ENCODE measurements at places on chromosomes 7 and 10.

DNA sequence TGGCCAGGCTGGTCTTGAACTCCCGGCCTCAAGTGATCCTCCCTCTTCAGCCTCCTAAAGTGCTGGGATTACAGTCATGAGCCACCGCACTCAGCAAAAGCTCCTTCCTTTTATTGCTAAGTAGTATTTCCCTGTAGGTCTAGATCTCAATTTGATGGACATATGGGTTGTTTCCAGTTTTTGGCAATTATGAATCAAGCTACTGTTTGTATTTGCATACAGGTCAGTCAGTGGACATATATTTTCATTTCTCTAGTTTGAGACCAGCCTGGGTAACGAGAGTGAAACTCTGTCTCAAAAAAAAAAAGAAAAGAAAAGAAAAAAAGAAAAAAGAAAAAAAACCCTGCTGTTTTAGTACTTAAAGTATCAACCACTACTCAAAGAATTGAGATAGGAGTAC, 6.4 kb upstream of the PRKRIP1 start:
- no peak overlapping the region for H3K27ac ChIP-seq
- no peak overlapping the region for H3K4me3 ChIP-seq
- no peak for DNase-seq
- H3K4me1 ChIP-seq, result peaks cover 6% of the 10 kb centered on the region
- no peaks in the 10 kb centered on the region for H3K27me3 ChIP-seq
- no peaks in the 10 kb centered on the region for H3K36me3 ChIP-seq

DNA sequence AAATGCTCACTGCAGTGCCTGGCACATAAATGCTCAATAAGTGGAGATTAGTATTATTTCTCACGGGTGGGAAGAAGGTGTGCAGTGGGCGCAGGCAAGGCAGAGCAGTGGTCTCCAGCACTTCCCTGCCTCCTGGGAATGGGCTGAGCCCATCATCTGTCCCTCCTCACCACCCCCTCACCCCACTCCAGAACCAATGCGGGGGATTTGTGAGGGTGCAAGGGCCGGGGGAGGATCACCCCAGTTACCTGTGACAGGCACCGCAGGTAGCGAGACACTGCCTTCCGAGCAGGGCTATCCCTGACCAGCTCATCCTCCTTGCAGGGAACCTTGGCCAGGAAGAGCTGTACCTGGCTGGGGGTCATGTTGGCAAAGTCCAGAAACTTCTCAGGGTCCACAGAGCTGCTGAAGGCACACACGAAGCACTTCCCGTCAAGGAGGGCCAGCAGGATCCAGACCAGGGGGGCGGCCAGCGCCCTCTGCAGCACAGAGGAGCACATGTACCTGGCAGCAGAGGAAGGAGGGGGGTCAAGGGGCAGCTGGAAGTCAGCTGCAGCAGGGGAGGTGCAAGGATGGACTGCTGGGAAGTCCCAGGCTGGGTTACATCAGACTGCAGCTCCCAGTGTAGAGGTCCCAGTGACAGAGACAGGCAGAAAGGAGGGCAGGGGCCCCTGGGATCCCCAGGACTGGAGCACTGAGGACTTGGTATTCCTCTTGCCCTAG, 2.8 kb downstream of the CALHM3 start:
- no peaks in the 10 kb centered on the region for H3K27me3 ChIP-seq
- DNase-seq, result no peak
- H3K27ac ChIP-seq, result no peak overlapping the region
- H3K36me3 ChIP-seq, result no peaks in the 10 kb centered on the region
- no peak overlapping the region for H3K4me3 ChIP-seq

- H3K4me3 ChIP-seq, result peak within 1 kb of the TSS; percentile 94
- no peak for DNase-seq
- no peaks in the 10 kb centered on the region for H3K36me3 ChIP-seq
- H3K27ac ChIP-seq, result peak within 1 kb of the TSS; percentile 82
Measured at GRCh38 chr10:116742367-116743265, at the start of gene HSPA12A. Gene HSPA12A (minus strand): TSS chr10:116742566. CDS start chr10:116742469, 97 bp downstream.

- H3K27me3 ChIP-seq, result no peaks in the 10 kb centered on the region
- no peaks in the 10 kb centered on the region for H3K36me3 ChIP-seq
- no peak for DNase-seq
- no peaks in the 10 kb centered on the region for H3K4me1 ChIP-seq
- no peak overlapping the region for H3K27ac ChIP-seq
Measured at GRCh38 chr7:46152696-46153095, 231.6 kb upstream of the IGFBP3 start.

DNA sequence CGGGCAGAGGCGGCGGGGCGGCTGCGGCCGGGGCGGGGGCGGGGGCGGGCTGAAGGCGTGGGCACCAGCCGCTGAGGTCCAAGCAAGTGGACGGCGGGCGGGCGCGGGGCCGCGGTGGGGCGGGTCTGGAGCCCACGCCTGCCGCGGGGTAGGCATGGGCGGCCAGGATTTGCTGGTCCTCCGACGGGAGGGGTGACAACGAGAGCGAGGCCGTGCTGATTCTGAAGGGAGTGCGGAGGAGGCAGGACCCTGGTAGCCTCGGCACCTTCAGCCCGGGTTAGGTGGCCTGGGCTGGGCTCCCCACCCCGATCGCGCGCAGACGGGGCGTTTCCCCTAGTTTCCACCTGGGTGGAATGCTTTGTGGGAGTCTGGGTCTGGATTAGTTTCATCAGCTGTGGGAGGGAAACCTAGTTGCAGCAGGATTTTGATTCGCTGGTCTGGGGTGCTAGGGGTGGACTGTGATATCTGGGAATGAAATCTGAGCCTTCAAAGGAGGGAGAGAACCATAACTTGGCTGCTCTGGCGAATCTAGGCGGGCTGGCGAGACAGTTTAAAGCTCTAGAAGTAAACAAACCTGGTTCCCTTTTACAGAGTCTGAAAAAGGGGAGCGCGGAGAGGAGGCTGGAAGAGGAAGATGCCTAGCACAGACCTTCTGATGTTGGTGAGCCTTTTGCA, 609 bp downstream of the SGPL1 start:
- peak overlapping the region; percentile 96 for H3K27ac ChIP-seq
- peaks cover 25% of the 10 kb centered on the region for H3K4me1 ChIP-seq
- no peak for DNase-seq

DNA sequence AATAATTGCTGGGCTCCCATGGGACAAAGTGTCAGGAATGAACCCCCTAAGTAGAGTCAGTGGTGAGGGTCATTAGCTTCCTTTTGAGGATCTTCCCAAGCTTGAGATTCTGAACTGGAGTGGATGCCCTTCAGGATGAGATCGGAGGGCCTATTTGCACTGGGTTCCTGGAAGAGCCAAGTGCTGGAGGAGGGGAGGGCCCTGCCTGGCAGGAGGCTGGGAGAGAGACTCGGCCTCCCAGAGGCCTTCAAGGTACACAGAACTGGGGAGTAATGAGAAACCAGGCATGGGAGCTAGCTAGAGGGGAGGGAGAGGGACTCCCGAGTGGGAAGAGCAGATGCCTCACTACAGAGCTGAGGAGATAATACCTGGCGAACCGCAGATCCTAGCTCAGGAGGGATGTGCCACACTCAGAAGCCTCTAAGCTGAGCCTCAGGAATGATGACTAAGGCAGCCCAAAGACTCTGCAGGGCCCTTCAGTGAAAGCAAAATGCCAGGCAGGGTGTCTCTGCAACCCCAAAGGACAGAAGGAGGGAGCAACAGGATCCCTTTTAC, 9.4 kb downstream of the PDAP1 start:
- H3K36me3 ChIP-seq, result no peaks in the 10 kb centered on the region
- no peak for DNase-seq
- H3K27me3 ChIP-seq, result no peaks in the 10 kb centered on the region
- no peak overlapping the region for H3K4me3 ChIP-seq
- H3K27ac ChIP-seq, result no peak overlapping the region

DNA sequence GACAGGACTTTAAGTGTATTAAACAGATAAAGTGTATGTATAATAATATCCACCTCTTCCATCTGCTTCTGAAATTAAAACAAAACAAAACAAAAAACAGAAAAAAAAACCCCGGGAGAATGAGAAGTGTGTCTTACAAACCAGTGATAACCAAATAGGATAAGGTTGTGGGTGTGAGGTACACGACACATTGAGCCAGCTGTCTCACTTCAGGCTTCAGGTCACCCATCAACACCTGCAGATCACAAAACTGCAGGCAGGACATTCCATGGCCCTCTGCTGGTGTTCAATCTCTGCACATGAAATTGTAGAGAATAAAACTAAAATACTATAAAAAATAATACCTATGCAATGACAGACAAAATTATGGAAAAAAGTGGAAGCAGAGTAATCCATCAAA, 339.9 kb downstream of the SFMBT2 start:
- no peaks in the 10 kb centered on the region for H3K27me3 ChIP-seq
- DNase-seq, result no peak
- no peak overlapping the region for H3K27ac ChIP-seq
- no peaks in the 10 kb centered on the region for H3K36me3 ChIP-seq

DNA sequence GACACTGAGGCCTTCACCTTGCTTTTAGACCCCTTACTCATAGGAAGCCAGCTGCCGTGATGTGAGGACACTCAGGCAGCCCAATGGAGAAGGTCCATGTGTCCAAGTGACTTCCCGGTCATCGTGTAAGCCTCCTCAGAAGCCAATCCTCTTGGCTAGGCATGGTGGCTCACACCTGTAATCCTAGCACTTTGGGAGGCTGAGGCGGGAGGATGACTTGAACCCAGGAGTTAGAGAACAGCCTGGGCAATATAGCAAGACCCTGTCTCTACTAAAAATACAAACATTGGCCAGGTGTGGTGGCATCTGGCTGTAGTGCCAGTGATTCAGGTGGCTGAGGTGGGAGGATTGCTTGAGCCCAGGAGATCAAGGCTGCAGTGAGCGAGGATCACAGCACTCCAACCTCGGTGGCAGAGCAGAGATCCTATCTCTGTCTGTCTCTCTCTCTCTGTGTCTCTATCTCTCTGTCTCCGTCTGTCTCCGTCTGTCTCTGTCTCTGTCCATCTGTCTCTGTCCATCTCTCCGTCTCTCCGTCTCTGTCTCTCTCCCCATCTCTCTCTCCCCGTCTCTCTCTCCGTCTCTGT, 27.8 kb downstream of the KPNA7 start:
- H3K27ac ChIP-seq, result no peak overlapping the region
- no peaks in the 10 kb centered on the region for H3K27me3 ChIP-seq
- DNase-seq, result no peak
- no peak overlapping the region for H3K4me3 ChIP-seq
- no peaks in the 10 kb centered on the region for H3K36me3 ChIP-seq

DNA sequence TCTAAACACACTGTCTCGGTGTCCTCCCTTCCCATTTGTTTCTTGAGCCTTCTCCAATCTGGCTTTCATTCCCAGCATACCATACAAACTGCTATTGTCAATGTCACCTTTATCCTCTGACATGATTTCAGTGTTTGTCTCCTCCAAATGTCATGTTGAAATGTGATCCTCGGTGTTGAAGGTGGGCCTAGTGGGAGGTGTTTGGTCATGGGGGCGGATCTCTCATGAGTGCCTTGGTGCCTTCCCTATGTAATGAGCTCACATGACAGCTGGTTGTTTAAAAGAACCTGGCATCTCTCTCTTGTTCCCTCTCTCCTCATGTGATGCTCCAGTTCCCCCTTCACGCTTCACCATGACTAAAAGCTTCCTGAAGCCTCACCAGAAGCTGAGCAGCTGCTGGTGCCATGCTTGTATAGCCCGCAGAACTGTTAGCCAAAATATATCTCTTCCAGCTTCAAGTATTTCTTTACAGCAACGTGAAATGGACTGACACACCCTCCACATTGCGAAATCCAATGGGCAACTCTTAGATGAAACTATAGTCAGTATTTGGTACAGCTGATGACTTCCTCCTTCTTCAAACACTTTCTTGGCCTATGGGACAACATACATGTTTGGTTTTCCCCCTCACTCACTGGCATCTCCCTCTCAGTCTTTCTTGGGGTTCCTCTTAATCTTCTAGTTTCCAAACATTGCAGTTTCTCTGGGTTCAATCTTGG, 27.8 kb downstream of the RNLS start:
- no peak for DNase-seq
- no peak overlapping the region for H3K27ac ChIP-seq
- H3K27me3 ChIP-seq, result no peaks in the 10 kb centered on the region
- no peaks in the 10 kb centered on the region for H3K36me3 ChIP-seq

DNA sequence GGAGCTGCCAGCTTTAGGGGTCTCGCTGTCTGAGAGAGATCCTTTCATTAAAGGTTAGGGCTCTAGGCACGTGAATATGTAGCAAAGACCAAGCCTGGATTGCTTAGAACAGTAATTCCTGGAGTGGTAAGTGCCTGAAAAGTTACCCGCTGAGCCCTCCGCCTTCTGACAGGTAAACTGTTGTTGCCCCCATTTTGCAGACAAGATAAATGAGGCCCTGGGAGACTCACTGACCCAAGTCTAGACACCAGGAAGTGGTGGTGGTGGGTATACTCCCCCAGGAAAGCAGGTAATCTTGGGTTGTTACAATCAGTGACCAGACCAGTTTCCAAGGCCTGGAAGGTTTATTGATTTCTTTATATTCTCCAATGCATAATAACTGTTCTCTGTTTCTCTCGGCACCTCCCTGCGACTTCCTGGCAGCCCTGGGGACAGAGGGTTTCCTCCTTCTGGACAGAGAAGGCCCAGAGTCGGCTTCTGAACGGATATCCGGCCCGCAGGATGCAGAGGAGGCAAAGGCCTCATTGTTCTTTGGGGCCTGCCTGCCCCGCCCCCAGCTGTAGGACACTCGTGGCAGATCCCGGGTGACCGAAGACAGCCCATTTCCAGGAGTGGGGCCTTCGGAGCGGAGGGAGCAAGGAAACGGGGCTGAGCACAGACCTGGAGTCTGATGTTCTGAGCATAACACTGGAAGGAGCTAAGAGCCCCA, 1.3 kb upstream of the GRK5 start:
- H3K36me3 ChIP-seq, result no peaks in the 10 kb centered on the region
- peak overlapping the region; percentile 94 for H3K4me3 ChIP-seq
- H3K4me1 ChIP-seq, result peaks cover 31% of the 10 kb centered on the region
- H3K27ac ChIP-seq, result peak overlapping the region; percentile 96

- peak overlapping the region; percentile 3 for H3K4me3 ChIP-seq
- H3K36me3 ChIP-seq, result no peaks in the 10 kb centered on the region
- H3K4me1 ChIP-seq, result peaks cover 91% of the 10 kb centered on the region
- DNase-seq, result no peak
- H3K27me3 ChIP-seq, result no peaks in the 10 kb centered on the region
Measured at GRCh38 chr10:113060201-113061053, 110.4 kb downstream of the TCF7L2 start.

- no peak overlapping the region for H3K4me3 ChIP-seq
- peaks cover 48% of the 10 kb centered on the region for H3K4me1 ChIP-seq
- peaks cover 20% of the 10 kb centered on the region for H3K27me3 ChIP-seq
- H3K36me3 ChIP-seq, result no peaks in the 10 kb centered on the region
- peak; percentile 69 for DNase-seq
Measured at GRCh38 chr10:129966889-129967578, 3.0 kb upstream of the EBF3 start.

- no peak for DNase-seq
- H3K27ac ChIP-seq, result no peak overlapping the region
- H3K27me3 ChIP-seq, result no peaks in the 10 kb centered on the region
- no peaks in the 10 kb centered on the region for H3K4me1 ChIP-seq
- no peak overlapping the region for H3K4me3 ChIP-seq
Measured at GRCh38 chr7:158655931-158656441, 48.6 kb downstream of the NCAPG2 start.

All from vagina (tissue), 2 donors.